Cardiac muscle cell (in vitro differentiated cells and primary cell): ENCODE measurements at places on chromosomes 3 and 15. TPM values are rescaled to one million over a fixed set of nuclear protein-coding genes. Genes with fewer than 3 reads are reported as not detected.

- no peak overlapping the region for H3K4me3 ChIP-seq
- H3K27me3 ChIP-seq = no peaks in the 10 kb centered on the region
- peaks cover 9% of the 10 kb centered on the region for H3K4me1 ChIP-seq
- DNase-seq = peak; percentile 16
These were observed 73.1 kb upstream of the PRTG start for GRCh38 chr15:55816017-55816416.

CRBN gene
- polyA plus RNA-seq = 44.5 and 47.2 TPM in 2 replicates

GRCh38 chr3:129121016-129121791 lies 400 bp downstream of the RAB43 start:
- no peaks in the 10 kb centered on the region for H3K36me3 ChIP-seq
- H3K27me3 ChIP-seq = no peaks in the 10 kb centered on the region
- H3K4me1 ChIP-seq = peaks cover 22% of the 10 kb centered on the region
- DNase-seq = no peak

CCDC54 gene
- 0.31 and 0.79 TPM in 2 replicates for polyA plus RNA-seq

- no peaks in the 10 kb centered on the region for H3K4me1 ChIP-seq
- H3K4me3 ChIP-seq = no peak overlapping the region
- H3K27me3 ChIP-seq = no peaks in the 10 kb centered on the region
- no peak overlapping the region for H3K27ac ChIP-seq
- no peak for DNase-seq
These were observed 305.6 kb downstream of the ZBTB20 start for GRCh38 chr3:114841515-114841914.

TIGIT gene
- polyA plus RNA-seq = not detected in 2 replicates

NR1I2 gene
- polyA plus RNA-seq = not detected in 2 replicates
